Activated CD8-positive, alpha-beta memory T cell treated with anti-CD3 and anti-CD28 coated beads for 1 hour (primary cell): ENCODE measurements at places on chromosomes 11 and 22.

DNA sequence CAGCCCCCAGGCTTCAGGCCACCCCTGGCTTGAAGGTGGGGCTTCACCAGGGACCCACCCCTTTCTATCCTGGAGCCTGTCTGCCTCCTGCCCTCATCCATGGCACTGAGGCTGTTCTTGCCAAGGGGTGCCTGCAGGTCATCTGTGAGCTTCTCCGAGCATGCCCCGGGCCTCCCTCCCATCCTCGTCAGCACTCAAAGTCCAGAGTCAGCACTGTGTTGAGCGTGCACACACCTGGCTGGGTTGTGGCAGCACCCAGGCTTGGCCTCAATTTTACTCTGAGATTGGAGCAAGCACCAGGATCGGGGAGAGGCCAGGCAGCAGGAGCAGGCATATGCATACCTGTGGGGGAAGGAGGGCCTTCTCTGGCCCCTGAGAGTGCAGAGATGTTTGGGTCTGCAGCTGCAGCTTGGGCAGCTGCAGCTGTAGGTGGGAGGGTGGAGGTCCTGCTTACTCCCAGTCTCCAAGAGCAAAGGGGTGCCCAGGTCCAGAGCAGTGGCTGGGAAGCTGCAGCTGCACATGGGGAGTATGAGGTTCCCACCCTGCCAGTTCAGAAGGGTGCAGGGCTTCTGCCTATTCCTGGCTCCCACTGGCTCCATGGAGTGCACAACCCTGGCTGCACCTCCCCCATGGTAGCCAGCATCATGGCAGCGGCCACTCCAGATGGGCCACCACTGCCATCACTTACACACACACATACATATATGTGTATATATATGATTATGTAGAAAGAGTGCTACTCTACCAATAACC lies 488.7 kb downstream of the JRKL start:
- DNase-seq: no peak

DNA sequence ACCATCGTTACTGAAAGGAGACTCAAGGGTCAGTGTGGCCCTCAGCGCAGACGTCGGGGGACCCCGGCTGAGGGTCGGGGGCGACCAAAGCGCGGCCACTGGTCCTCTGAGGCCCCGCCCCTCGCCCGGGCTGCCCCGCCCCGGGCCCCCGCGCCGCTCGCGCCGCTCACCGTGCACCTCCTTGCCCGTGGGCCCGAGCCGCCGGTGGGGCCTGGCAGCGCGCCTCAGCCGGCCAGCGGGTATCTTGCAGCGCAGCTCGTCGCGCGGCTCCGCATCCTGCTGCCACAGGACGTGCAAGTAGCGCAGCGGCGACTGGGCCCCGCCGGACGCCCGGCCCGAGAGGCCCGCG lies 419 bp downstream of the ANKRD54 start:
- no peak for DNase-seq

GRCh38 chr22:49566141-49566541 lies 261.5 kb downstream of the BRD1 start:
- no peak for DNase-seq

DNA sequence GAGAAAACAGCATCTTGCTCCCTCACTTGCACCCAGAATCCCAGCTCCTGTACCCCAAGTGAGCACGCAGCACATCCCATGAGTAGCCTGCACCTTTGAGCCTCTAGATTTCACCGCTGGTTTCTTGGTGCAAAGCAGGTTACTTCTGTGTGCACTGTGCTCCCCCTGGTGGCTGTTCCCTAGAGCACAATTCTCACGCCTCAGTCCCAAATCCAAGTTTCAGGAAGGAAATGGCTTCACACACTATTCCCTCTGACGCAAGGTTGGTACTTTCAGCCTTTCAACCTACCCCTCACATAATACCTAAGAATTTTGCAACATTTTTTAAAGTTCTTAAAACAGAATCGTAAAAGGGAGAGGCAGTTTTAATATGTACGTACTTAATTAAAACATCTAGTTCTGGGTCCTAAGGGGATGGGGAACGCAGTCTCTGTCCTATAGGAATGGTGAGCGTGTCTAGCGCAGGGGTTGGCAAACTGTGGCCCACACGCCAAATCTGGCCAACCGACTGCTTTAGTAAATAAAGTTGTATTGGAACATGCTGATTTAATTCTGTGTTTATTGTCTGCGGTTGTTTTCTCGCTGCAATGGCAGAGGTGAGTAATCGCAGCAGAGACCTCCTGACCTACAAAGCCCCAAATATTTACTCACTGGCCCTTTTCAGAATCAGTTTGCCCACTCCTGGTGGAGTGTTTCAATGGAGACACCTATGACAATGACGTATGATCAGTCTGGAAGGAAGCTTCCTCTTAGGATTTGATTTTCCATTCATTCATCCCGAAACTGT lies 27.5 kb downstream of the DHCR7 start:
- no peak for DNase-seq

- no peak for DNase-seq
Observed at GRCh38 chr22:37043828-37044538, 7.6 kb upstream of the KCTD17 start.

- DNase-seq: no peak
Observed at GRCh38 chr11:119749006-119749565, 20.1 kb upstream of the NECTIN1 start.

- no peak for DNase-seq
Observed at GRCh38 chr11:12800032-12800671, 125.9 kb downstream of the TEAD1 start.

DNA sequence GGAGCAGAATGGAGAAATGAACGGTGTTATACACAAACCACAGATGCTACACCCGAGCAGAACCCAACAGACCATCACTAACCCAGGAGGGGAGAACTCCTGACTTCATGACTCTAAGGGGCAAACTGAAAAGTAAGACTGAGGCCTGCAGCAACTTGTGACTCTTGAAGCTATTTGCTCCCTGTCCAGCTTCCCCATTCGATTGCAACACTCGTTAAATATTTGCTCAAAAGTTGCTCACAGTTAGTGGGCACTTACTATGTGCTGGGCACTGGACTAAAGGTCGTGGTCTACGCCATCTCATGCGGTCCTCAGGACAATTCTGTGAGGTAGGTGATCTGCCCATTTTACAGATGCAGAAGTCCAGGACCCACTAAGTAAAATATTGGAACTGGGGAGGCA lies 9.5 kb upstream of the ADA2 start:
- no peak for DNase-seq

GRCh38 chr11:44698252-44698912 lies 28.4 kb upstream of the TSPAN18 start:
- DNase-seq: no peak
